ENCODE measurements at places on chromosomes 1 and 21.
A peak's percentile ranks its signal among the peaks of the same experiment; 100 is the strongest.

GRCh38 chr21:29104239-29104708 lies 26.2 kb upstream of the MAP3K7CL start:
- no peak for DNase-seq

- DNase-seq = no peak
These were observed 42.6 kb upstream of the HMGB4 start for GRCh38 chr1:33821291-33821690.

- peak; percentile 26 for DNase-seq
These were observed 94.7 kb downstream of the DMRTB1 start for GRCh38 chr1:53553734-53554509.

DNA sequence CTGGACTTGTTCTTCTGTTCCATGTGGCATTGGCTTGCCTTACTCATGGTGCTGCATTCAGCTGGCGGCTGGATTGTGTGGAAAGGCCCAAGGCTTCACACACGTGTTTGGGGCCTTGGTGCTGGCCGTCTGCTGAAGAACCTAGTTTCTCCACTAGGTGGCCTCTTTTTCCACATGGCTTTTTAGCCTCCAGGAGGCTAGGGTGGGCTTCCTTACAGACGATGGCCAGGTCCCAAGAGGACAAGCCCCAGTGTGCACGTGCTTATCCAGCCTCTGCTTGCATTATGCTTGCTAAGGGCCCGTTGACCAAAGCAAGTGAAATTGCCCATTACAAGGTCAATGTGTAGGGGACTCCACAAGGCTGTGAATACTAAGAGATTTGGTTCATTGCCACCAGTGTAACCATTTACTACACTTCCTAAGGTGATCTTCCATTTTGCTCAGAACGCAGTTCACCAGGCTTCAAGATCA lies 47.5 kb upstream of the FOXO6 start:
- DNase-seq = no peak

- DNase-seq = no peak
These were observed 18.7 kb downstream of the WNT2B start for GRCh38 chr1:112527266-112528010.

- DNase-seq = no peak
These were observed 771 bp downstream of the PACC1 start for GRCh38 chr1:212413902-212414327.

- no peak for DNase-seq
These were observed 36.0 kb downstream of the TRAPPC10 start for GRCh38 chr21:44047996-44048560.

GRCh38 chr1:162136760-162137159 lies 67.3 kb downstream of the NOS1AP start:
- no peak for DNase-seq

GRCh38 chr1:112713466-112714312 lies 1.4 kb downstream of the PPM1J start:
- DNase-seq = no peak

- DNase-seq = no peak
These were observed 1162.4 kb downstream of the BRINP3 start for GRCh38 chr1:189315035-189315901.

DNA sequence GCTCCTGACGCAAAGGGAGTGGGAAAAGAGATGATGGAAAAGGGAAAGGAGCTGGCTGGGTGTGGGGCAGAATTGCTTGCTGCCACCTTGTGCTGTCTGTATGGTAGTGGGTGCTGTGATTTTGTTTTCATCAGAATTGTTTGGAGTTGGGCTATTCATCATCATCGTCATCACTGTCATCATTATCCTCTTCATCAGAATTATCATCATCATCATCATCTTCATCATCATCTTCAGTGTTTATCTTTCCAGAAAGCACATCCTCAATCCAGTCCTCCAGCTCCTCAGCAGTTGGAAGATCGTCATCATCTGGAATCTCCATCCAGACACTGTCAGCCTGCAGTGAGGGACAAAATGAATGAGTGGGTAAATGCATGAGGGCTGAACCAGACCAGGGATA lies 59.3 kb downstream of the VANGL1 start:
- no peak for DNase-seq

- no peak for DNase-seq
These were observed 44.9 kb downstream of the CAPN9 start for GRCh38 chr1:230791986-230792564.

GRCh38 chr1:212238552-212238951 lies 46.7 kb upstream of the PPP2R5A start:
- no peak for DNase-seq

DNA sequence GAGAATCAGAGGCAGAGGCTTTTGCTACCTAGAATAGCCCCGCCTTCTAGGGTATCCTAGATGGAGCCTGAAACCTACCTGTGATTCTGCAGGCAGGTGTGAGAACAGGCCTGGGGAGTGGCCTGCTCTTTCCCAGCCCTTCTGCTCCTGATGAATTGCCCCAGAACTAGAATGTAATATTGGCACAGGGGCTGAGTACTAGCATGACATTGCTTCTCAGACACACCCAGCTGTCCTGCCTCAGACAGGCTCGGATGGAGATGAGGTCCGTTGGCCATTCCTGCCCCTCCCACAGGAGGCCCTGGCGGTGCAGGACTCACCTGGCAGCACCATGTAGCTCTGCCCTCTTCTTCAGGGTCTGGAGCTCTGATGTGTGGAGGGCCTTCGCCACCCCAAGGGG lies 237.6 kb downstream of the GRIK3 start:
- DNase-seq = no peak
